ENCODE measurements at places on chromosomes 12 and 14. TPM values are rescaled to one million over a fixed set of nuclear protein-coding genes. Genes with fewer than 3 reads are reported as not detected.

Gene KCNMB4
- total RNA-seq = 8.2 TPM

Gene COL2A1
- total RNA-seq = 446 TPM

Gene KRT5
- not detected for total RNA-seq

Gene SLC38A4
- 9.4 TPM for total RNA-seq

Gene LALBA
- total RNA-seq = not detected

Gene MOK
- 34.8 TPM for total RNA-seq

Gene CIROP
- not detected for total RNA-seq

Gene PROX2
- not detected for total RNA-seq

Gene LEMD3
- 38.9 TPM for total RNA-seq

Gene LBHD2
- total RNA-seq = not detected

Gene BCL11B
- total RNA-seq = 2.3 TPM

Gene CD4
- total RNA-seq = 2.1 TPM

Gene RHOJ
- total RNA-seq = 1.9 TPM

Gene KRT72
- total RNA-seq = not detected

Gene B4GALNT3
- 58.3 TPM for total RNA-seq

Gene LPAR5
- 0.27 TPM for total RNA-seq

Gene PDE3A
- total RNA-seq = 121 TPM

Gene AQP6
- total RNA-seq = not detected

Gene KLRC4
- total RNA-seq = not detected

Gene RTL1
- total RNA-seq = 159 TPM

Gene GDF3
- total RNA-seq = not detected

Gene TAS2R31
- total RNA-seq = 8.6 TPM

GRCh38 chr14:90850487-90850886, 34.3 kb upstream of the TTC7B start:
- no peak for DNase-seq

- DNase-seq = no peak
Measured at GRCh38 chr12:4153343-4153892, 120.1 kb upstream of the CCND2 start.

GRCh38 chr12:51391283-51392123, at the start of gene GALNT6:
Gene GALNT6 (minus strand): TSS chr12:51391406. CDS start chr12:51379781, 11,625 bp downstream.
- DNase-seq = peak; percentile 64

DNA sequence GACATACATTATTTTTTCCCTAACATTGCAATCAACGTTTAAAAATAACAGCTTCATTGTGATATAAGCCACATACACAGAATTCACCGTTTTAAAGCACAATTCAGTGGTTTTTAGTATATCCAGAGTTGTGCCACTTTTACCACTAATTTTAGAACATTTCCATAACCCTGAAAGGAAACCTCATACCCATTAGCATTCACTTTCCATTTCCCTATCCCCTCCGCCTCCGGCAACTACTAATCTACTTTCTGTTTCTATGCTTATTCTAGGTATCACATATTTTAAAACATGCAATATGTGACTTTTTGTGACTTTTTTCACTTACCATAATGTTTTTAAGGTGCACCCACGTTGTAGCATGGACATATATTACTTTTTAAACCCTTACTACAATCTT, 55.6 kb upstream of the ISM2 start:
- DNase-seq = no peak

DNA sequence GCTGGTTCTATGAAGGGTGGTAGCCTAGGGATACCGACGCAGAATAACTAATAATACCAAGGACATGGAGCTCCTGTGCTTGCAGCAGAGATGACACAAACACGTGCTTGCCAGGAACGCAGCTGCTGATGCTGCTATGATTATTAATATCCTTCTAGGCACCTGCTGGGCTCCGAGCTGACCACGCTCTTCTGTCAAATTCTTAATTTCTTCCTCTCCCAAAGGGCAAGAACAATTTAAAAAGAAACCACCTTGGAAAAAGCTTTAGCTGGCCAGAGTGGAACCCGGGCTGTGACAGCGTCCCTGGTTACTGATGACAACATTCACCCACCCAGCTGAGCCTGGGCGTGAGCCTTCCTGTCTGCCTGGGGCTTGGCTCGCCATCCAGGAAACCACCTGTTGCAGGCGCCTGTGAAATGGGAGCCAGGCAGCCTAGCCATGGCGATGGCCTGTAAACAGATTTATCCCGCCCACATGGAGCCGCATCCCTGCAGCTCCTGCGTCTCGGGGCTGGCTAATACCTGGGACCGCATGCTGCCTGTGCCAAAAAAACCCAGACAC, 28.8 kb downstream of the CLMN start:
- no peak for DNase-seq

- no peak for DNase-seq
Measured at GRCh38 chr12:121441555-121441954, 41.6 kb downstream of the RNF34 start.

- DNase-seq = no peak
Measured at GRCh38 chr14:95206534-95206933, 49.2 kb upstream of the DICER1 start.

GRCh38 chr12:120799243-120800045, 73.8 kb downstream of the ACADS start:
- no peak for DNase-seq

GRCh38 chr14:28755198-28755815, 11.3 kb upstream of the FOXG1 start:
- no peak for DNase-seq

GRCh38 chr12:107515446-107515958, 170.1 kb upstream of the PWP1 start:
- no peak for DNase-seq

DNA sequence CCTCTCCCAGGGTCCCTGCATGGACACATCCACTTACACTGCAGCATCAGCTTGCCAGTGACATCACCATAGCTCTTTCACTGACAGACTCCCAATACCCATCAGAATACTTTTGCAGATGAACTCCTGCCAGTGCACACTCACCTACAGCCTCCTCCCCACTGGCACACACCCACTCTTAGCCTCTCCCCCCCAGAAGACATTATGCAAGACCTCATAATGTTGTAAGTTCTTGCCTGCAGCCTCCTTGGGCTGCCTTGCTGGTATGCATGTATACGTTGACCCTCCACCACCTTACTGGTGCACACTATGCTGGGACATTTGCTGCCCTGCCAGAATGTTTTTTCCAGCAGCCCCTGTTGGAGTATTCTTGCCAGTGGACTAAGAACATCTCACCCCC, 324.2 kb downstream of the AEBP2 start:
- no peak for DNase-seq

DNA sequence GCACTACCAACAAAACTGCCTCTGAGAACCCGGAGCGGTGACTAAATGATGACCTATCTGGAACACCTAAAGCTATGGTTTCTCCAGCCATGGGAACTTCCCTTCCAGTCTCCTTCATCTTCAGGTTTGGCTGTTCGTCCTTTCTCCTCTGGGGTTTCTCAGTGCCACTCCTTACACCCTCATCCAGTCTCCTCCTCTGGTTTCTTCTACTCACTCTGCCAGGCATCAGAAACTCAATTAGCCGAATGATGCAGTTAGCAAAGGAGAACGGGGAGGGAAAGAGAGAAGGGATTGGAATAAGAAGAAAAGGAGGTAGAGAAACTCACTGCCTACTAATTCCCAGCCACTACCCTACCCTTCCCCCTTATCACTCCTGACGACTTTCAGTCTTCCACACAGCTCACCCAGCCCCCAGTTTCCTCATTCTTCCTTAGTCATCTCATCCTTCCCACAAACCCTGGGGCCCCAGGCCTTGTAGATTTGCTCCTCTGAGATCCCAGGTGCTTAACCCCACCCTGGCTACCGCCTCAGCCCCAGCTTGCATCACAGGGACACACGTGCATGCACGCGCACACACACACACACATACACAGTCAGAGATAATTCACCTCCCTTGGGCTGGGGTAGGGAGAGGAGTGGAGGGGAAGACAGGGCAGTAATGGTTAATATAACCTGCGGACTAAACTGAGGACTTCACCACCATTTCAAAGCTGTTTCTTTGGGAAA, 13.0 kb downstream of the FGD6 start:
- DNase-seq = no peak

- no peak for DNase-seq
Measured at GRCh38 chr12:104569346-104570173, 112.8 kb downstream of the CHST11 start.

GRCh38 chr14:88955455-88955854, 131.0 kb downstream of the TTC8 start:
- DNase-seq = no peak

DNA sequence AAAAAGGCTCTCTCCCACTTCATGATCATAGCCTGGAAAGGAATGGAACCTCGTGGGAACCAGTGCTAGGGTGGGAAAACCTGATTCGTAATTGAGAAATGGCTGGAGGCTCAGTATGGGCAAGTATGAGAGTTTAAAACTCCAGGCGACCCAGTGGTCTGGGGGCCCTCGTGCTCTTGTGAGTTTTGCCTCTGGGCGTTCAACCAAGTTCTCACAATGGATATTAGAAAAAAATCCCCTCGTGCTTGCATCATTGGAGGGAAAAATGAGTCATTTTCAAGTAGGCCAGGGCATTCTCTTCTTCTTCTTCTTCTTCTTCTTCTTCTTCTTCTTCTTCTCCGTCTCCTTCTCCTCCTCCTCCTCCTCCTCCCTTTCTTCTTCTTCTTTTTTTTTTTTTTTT, 39.0 kb downstream of the GPR68 start:
- DNase-seq = no peak

DNA sequence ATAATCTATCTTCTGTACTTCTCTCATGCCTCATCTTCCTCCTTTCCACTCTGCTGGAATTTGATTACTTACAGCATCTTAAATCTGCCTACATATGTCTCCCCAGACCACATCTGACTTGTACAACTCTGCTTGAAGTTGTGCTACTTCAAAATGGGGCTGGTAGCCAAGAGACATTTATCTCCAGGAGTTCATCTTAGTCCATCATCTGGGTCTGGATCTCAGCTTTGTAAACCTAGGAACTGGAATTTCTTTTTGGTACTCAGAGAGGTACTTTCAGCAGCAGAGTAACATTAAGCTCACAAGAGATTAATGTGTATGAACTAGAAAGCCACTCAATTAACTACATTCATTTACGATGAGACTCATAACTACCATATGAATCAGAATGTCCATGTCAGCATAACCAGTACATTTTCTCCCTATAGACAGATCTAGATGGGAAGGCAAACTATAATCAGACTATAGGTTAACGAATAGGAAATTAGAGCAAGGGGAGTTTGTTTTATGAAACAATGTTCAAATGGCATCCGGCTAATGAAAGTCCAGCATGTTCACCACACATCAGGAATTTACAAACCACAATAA, 178.8 kb downstream of the CEP128 start:
- no peak for DNase-seq

DNA sequence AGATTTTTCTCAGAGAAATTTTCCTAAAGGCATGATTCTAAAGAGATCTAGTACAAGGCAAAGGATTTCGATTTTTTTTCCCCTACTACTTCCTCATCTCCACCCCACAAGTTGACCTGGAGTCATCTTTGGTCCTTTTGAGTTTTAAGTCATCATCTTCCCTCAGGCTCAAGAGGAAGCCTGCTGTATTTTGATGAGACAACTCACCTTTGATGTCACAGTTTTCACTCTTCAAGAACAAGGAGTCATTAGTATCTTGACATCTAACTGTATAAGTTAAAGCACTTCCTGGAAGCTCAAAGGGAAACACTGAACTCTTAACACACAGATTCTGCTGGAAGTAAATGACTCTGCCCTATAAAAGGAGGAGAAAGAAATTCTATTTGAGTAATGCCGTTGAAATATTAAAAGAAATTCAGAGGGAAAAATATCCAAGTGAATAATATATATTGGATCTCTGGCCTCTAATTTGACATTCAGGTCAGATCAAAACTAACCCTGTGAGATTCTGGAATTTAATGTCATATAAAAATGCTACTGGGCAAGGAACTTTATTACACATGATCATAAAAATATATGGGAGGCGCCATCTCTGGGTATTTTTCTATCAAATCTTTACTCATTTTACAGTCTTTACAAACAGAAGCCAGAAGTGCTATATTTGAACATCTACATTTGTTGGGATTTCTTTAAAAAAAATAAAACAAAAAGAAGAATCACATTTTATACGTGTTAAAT, 435.0 kb downstream of the NRXN3 start:
- DNase-seq = no peak

GRCh38 chr12:75713434-75713833, 202.0 kb upstream of the KRR1 start:
- no peak for DNase-seq

DNA sequence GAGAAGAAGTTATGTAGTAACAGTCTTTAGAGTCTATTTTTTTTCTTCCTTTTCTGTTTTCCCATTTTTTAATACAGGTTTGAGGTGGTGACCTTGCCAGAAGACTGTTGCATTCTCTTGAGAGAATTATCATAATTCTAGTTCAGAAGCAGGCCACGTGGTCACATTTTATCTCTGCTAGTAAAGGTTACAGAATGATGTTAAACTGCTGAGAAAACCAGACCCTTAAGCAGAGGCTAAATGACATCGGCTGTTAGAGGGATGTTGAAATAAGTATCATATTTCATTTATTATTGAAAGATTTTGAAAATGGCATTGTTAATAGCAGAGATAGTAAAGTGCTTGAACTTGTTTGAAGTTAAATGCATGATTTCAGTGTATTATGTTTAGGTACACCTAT, 49.2 kb downstream of the BRMS1L start:
- no peak for DNase-seq

GRCh38 chr14:106879241-106879640, 1352.9 kb downstream of the TMEM121 start:
- no peak for DNase-seq

DNA sequence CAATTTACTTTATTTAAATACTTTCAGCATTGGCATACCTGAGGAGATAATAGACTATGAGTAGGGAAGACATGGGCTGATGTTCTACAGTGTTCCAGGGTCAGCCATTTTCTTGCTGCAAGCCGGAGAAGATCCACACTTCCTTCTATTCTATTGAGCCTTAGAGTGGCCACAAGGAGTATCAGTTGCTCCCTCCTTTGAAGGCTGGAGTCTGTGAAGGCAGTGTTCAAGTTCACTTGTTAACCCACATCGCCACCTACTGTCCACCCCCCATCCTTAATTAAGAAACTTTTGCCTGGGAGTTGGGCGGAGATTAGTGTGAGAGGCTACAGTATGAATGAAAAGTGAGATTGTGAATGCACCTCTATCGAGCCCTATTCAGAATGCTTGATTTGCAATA, 666.6 kb downstream of the NRXN3 start:
- DNase-seq = peak; percentile 46

DNA sequence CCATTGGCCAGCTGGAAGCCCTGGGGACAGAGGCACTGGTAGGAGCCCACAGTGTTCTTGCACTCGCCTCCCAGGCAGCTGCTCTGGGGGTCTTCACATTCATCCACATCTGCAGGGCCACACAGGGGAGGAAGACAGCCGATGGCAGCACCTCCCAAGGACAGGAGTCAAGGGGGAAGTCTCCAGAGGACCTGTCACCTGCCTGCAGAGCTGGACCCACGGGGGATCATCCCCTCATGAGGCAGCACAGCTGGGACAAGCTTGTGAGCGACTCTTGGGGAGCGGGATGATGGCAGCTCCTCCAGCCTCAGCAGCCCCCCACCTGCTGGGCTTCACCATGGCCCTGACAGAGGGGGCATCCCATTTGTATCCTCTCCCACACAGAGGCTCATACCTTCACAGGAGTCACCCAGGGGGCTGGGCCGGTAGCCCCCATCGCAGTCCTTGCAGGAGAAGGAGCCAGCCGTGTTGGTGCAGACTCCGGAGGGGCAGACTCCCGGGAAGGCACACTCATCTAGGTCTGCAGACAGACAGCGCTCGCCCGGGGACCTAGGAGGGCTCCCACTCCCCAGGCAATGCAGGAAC, 15.4 kb downstream of the ISCA2 start:
- DNase-seq = no peak
